ENCODE measurements at places on chromosomes 4 and X.

DNA sequence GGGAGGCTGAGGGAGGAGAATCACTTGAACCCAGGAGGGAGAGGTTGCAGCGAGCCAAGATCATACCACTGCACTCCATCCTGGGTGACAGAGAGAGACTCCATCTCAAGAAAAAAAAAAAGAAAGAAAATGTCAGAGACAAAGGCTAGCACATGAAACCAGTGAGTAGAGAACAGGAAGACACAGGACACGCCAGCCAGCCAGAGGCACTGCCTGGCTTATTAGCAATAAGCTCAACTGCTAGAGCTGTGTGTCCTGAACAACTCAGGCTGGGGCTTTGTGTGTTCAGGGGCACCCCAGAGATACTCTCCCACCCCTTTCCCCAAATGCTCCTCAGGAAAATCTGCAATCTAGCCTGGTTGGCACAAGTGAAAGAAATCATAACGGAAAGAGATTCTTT is 60.0 kb downstream of the RHOH start:
- DNase-seq = no peak

- DNase-seq = no peak
Observed at GRCh38 chr4:182738283-182739047, 178.7 kb downstream of the DCTD start.

DNA sequence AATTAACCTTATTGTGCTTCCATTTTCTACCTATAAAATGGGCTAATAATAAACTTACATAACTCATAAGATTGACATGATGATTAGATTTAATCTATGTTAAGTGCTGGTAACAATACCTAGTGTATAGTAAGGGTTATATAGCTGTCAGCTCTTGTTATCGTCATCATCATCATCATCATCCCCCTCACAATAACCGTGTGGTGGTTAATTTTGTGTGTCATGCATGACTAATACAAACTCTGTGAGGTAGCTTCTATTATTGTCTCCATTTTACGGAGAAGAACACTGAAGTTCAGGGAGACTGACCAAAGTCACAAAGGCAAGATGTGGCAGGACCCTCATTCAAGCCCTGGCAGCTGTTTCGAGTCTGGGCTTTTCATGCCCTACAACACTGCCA is 211.3 kb downstream of the PALLD start:
- DNase-seq = no peak

DNA sequence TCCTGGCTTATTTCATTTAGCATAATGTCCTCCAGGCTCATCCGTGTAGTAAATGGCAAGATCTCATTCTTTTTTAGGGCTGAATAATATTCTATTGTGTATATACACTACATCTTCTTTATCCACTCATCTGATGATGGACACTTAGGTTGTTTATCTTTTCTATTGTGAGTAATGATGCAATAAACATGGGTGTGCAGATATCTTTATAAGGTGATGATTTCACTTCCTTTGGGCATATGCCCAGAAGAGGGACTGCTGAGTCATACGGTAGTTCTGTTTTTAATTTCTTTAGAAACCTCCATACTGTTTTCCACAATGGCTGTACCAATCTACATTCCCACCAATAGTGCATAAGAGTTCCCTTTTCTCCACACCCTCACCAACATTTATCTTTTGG is 317.6 kb upstream of the CNKSR2 start:
- DNase-seq = no peak

GRCh38 chr4:8380511-8381415 is 59.8 kb downstream of the ACOX3 start:
- DNase-seq = no peak

DNA sequence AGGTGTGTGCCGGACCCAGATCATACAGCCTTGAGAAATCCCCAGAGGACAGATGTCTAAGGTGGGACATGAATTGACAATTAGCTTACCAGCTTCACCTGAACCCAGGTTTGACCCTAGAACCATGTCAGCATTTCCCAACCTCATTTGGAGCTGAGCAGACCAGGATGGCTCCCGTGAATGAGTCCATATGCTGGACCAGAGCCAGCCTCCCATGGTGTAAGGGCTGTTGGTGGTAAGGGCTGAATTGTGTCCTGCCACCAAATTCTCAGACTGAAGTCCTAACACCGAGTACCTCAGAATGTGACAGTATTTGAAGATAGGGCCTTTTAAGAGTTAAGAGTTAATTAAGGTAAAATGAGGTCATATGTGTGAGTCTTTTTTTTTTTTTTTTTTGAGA is 88.3 kb downstream of the SLC34A2 start:
- DNase-seq = no peak

DNA sequence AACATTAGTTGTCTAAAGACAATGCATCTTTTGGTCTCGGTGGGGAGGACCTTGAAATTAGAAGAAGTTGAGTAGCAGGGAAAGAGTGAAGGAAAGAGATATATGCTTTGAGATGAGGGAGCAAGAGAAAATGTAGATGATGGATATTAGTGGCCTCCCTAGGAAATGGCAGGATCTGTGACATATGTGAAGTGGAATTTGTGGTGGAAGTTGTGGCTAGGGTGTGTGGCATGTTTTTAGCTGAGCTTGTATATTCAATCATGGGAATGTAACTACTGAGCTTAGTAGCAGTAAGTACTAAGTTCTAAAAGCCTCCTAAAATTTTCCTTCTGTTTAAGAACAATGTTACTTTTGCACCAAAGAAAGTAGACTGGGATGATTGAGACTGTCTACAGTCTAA is 382.8 kb upstream of the CTSO start:
- DNase-seq = no peak

- DNase-seq = no peak
Observed at GRCh38 chr4:172155838-172156345, 342.7 kb downstream of the GALNTL6 start.

DNA sequence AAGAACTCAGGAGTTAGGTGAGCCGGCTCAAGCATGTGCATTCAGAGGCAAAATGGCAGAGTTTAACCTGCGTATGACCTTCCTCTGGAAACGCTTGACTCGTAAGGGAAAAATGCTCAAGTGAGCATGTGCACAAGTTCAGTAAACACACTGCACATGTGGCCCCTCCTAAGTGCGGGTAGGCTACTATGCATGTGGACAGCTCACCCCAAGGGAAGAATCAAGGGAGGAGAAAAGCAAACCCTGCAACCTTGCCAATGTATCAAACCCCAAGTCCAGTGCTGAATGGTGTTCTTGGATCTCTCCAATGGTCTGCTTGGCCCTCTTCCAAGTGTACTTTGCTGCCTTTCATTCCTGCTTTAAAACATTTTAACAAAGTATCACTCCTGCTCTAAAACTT is 407.1 kb downstream of the ADAM29 start:
- no peak for DNase-seq

DNA sequence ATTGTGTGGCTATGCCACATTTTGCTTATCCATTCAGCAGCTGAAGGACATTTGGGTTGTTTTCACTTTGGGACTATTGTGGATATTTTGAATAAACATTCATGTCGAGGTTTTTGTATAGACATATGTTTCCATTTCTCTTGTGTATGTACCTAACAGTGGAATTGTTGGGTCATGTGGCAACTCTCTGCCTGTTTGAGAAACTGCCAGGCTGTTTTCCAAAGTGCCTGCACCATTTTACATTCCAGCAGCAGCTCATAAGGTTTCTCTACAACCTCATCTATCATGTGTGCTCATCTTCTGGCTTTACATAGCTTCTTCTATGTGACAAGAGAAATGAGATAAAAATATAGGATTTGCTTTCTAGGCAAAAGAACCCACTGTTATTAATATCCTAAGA is 29.5 kb upstream of the TSPAN5 start:
- DNase-seq = no peak

DNA sequence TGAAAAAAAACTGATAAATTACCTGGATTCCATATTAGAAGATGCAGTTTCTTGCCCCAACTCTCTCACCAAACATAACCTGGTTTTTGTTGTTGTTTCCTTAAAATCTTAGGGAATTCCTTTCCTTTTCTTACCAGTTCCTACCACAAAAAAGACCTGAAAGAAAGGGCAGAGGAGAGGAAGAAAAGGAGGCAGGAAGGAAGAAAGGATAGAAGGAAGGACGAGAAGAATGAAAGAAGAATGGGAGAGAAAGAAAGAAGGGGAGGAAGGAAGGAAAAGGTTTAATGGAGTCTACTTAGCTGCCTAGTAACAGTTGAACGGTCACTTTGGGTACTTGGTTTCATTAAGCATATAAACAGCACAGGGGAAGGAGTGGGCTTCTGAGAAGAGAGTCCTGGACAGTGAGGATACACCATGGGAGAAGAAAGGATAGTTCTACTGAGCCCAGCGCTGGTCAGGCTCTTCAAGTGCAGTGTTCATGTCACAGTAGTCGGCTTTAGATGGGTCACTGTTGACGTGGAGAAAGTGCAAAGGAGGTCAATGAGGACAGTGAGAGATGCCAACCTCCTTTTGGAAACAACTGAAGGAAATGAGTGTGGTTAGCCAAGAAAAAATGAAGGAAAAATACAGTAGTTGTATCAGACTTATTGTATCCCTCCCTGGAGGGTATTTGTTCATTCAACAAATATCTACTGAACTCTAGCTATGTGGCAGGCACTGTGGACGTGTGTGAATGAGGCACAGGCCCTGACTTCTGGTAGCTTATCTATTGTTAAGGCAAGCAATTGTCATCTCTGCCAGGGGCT is 1.1 kb upstream of the CHIC2 start:
- DNase-seq = no peak

DNA sequence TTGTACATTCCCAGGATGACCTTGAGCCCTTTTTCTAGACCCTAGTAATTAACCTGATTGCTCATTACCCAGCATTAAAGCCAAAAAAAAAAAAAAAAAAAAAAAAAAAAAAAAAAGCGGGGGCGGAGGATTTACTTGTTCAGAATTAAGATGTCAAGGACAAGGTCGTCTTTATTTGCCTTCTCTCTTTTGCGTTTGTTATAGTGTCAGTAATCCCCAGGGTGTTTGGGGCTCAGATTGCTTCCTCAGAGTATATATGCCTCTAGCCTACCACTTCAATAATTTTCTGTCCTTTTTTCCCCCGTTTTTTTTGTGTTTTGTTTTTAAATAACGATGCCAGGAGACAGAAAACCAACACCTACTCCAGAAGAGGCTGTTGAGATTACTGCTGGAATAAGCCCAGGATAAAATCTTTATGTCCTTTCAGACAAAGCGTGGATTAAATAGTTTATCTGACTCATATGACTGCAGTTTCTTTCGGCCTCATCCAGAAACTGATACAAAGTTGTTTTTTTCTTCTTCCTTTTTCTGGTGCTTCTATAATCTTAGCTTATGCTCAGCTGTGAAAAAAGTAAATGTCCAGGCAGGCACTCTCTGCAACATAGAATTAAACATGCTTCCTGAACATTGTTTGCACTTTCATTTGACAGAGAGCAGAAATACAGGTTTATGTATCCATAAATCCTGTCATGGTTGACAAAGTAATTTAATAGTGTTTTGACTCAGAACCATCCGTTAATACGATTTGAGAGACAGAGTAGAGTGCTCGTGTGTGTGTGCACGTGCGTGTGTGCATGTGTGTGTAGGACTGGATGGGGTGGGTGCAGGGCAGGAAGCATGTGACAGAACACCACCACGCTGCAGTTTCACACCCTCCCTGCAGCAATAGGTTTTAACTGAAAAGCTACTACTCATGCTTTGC is 138.6 kb downstream of the AFF1 start:
- DNase-seq = no peak

- no peak for DNase-seq
Observed at GRCh38 chrX:37993176-37993575, 13.2 kb upstream of the SYTL5 start.

- no peak for DNase-seq
Observed at GRCh38 chr4:112451831-112452230, 64.1 kb downstream of the NEUROG2 start.

- DNase-seq = no peak
Observed at GRCh38 chrX:51456814-51457213, 39.6 kb downstream of the NUDT11 start.

GRCh38 chr4:153780876-153781275 is 8.0 kb downstream of the SFRP2 start:
- no peak for DNase-seq

DNA sequence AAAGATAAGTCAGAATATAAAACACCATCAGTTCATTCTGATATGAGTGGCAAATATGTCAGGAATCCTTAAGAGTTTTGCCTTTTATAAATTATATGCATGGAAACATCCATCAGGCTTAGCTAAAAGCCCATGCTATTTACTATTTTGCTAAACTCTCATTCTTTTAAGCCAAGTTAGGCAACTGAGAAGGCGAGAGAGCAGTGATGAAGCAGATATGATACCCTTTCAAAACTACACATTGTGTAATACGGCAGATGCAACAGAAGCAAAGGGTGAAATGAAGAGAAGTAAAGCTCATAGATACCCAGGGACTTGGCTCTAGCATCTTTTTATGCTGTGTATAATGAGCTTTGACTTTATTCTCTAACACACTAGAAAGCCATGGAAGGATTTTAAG is 95.8 kb downstream of the SLIT2 start:
- no peak for DNase-seq

- no peak for DNase-seq
Observed at GRCh38 chrX:101485212-101485949, at the start of gene ARMCX4. Gene ARMCX4, plus strand, starts transcription at chrX:101485456. Its CDS starts 3,134 bp downstream, at chrX:101488590.

DNA sequence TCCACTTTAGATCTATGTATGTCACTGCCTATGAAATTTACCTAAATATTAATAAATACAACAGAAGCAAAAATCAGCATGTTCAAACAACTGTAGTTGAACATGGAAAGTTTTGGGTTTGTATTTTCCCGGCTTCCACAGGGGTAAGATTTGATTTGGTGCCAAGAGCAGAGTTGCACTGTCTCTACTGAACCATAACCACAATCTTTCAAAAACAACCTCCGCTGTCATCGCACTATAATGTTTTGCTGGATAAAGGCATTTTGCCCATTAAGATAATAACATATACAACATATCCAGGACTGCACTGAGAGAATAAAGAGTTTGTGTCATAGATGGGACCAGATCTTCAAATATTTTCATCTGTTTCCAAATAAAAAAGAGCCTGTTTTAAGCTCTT is 94.9 kb downstream of the TENM3 start:
- no peak for DNase-seq

DNA sequence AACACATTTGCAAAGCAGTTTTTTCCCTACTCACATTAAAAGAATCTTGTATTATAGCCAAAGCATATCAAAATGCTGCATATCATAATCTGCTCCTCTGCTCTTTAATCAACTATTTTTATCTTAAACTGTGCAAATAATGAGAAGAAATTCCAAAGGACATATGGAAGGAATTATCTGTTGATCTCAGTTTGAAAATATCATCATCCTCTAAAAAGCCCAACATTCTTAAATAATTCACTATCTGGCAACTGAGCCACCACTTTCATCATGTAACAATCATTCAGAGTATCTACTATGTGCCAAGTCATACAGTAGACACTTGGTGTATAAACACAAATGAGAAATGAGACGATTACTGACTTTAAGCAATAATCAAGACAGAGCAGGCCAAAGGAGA is 63.0 kb downstream of the PRSS12 start:
- DNase-seq = no peak

DNA sequence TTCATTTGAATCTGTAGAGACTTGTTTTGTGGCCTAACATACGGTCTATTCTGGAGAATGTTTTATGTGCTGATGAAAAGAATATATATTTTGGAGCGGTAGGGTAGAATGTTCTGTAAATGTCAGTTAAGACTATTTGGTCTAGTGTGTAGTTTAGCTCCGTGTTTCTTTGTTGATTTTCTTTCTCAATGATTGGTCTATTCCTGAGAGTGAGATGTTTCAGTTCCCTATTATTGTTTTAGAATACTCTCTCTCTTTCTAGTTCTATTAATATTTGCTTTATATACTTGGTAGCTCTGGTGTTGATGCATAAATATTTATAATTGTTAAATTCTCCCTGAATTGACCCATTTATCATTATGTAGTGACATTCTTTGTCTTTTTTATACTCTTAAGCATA is 236.5 kb downstream of the GLUD2 start:
- no peak for DNase-seq
